Activated T-helper 1 cell treated with anti-CD3 and anti-CD28 coated beads, Interleukin-12 subunit alpha, Interleukin-12 subunit beta, Interleukin-2, Interleukin-4 antibody, amounts not matched to agents 30 ng/mL and 10 ng/mL and 1 ng/mL, durations not matched to agents 14 hours and 24 hours and 36 hours (primary cell): ENCODE measurements at places on chromosomes 12 and 14.

- no peak for DNase-seq
These were observed 4.3 kb upstream of the OTX2 start for GRCh38 chr14:56814519-56814959.

- DNase-seq, result peak; percentile 44
These were observed 56.0 kb downstream of the PLEKHG3 start for GRCh38 chr14:64760146-64760755.

GRCh38 chr12:72082986-72083820 is 144.6 kb downstream of the TPH2 start:
- DNase-seq, result no peak

- DNase-seq, result no peak
These were observed 12.4 kb downstream of the MLXIP start for GRCh38 chr12:122090759-122091515.

DNA sequence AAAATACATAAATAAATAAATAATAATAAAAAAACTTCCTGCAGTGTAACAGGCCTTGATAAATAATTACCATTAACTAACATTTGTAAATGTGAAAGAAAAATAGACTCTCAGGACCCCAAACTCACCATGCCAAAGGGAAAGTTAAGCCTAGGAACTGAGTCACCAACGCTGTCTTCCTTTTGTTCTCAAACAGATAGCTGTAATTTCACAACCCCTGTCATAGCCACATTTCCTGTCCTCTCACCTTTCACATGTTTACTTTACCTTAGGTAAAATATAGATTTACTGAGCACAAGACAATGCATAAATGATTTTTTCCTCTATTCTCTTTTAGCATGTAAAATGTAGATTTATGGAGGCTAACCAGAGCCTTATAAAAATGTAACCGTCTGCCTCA is 35.9 kb upstream of the CHST11 start:
- no peak for DNase-seq

- DNase-seq, result no peak
These were observed 26.1 kb downstream of the CEP170B start for GRCh38 chr14:104891121-104891551.

DNA sequence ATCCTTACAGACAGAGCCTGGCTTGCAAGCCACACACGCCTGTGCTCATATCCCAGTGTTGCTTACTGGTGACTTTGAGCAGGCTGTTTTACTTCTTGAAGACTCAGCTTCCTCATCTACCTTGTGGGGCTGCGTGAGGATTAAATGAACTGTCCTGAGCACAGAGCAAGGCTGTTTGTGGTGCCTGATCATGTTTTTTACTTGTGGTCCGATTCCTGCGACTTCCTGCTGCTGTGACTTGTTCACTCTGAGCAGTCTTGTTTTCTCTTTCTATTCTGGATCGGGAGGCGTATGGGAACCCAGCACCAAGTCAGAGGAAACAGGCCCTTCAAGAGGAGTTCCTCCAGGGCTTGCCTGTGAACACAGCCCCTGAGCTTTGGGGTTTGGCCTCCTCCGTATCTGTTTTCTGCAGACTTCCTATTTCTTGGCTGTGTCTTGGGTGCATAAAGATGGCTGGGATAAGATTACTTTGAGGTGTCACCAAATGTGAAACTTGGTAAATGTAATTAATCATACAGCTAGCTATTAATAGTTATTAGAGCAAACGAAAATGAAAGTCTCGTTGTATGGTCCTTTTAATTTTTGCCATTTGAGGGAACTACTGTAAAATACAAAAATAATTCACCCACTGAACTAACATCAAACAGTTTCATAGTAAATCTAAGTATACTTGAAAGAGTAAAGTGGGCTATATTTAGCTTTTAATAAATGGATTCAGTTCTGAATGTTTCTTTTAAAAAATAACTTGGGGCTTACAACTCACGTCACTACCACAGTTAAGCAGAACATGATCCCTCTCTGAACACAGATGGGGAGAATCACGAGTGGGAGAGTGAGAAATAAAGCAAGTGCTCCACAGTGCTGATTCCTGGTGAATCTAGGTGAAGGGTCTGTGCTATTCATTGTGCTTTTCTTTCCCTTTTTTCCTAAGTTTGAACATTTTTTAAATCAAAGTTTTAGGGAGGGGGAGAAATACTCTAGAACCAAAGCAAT is 251.5 kb downstream of the FOXN3 start:
- DNase-seq, result no peak

DNA sequence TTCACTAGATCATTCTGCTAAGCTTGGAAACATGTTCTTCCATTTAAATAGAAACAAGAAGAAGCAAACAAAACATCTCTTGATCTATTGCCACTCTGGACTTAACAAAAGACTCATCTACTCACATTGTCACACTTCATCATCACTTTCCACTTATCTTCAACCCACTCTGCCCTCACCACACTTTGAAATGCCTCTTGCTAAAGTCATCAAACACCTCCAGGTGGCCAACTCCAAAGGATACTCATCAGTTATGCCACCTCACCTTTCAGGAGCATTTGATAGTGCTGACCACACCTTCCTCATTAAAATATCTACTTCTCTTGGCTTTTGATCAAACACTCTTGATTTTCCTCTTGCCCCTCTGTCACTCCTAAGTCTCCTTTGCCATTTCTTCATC is 7.2 kb downstream of the EFCAB11 start:
- no peak for DNase-seq

DNA sequence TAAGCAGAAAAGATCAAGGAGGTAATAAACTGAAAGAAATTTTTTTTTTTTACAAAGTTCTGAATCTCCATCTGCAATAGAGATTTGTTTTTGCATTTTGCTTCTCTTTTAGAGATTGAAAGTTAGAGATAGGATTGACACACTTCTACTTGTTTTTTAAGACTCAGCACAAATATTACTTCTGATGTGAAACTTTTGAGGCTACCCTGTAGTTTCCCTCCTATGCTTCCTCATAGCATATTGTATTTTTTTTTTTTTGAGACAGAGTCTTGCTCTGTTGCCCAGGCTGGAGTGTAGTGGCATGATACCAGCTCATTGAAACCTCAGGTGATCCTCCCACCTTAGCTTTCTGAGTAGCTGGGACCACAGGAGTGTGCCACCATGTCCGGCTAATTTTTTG is 32.1 kb upstream of the SGPP1 start:
- no peak for DNase-seq

- no peak for DNase-seq
These were observed 30.0 kb downstream of the NUMB start for GRCh38 chr14:73428353-73428824.

DNA sequence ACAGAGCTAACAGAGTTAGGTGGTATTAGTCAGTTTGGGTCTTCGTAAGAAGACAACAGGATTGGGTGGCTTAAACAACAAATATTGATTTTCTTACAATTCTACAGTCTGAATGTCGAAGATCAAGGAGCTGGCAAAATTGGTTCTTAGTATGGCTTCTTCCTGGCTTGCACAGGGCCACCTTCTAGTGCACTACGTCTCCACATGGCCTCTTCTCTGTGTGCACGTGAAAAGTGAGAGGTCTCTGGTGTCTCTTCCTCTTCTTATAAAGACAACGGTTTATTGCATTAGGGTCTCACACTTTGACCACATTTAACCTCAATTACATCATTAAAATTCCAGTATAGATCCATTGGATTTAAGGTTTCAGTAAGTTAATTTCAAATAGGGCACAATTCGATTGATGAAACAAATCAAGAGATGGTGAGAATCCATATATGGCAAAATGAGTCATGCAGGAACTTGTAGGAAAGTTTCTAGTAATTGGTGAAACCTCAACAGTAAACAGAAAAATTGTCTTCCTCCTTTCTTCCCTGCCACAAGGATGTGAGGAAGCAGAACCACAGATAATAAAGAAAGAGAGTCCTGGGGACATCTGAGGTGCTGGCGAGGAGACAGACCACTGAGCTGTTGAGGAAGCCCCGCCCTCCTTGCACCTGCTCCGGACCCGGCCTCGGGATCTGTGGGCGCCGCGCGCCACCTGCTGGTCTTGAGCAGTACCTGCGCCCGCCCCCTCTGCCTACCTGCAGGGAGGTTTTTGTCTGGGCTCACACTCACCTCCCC is 846.7 kb downstream of the TMEM121 start:
- peak; percentile 73 for DNase-seq

- DNase-seq, result no peak
These were observed 10.1 kb upstream of the BDKRB1 start for GRCh38 chr14:96245710-96246538.

DNA sequence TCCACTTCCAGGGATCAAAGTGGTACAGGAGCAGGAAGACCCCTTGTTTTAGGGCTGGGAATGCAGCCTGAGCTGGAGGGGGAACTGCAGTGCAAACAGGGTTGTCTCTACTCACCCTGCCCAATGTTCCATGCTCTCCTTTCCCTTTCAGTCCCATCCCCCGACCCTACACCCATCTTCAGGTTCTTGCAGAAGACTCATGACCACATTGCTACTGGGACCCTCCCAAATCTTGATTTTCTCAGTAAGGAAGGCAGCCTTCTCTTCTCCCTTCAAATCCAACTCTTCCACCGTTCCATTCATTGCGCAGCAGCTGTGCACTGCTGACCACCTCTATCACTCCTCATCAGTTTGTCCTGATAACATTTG is 1.9 kb downstream of the SERPINA11 start:
- no peak for DNase-seq

- no peak for DNase-seq
These were observed 215.0 kb upstream of the USP15 start for GRCh38 chr12:62045211-62045610.

- no peak for DNase-seq
These were observed 80.6 kb upstream of the TMEM233 start for GRCh38 chr12:119512772-119513497.

GRCh38 chr12:1806301-1807086 is 13.9 kb upstream of the LRTM2 start:
- no peak for DNase-seq

GRCh38 chr14:90544566-90544965 is 147.7 kb downstream of the CALM1 start:
- no peak for DNase-seq

DNA sequence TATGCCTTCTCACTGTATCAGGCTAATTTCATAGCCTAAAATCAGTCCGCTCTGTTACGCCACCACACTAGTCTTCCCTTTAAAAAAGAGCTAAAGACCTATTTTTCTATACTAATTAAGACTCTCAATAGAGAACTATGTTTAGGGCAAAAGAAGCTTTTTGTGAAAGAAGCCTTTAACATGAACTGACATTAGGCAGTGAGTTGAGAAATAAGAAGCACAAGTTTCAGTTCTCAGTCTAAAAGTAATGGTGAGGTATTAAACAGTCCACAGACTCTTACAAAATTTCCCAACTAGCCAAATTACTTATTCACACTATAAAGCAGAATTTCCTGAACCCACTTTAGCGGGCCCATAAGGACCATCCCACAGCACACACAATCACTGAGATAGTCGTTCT is 93.7 kb downstream of the SOX5 start:
- no peak for DNase-seq

GRCh38 chr14:68379510-68380328 is 413.1 kb downstream of the ZFP36L1 start:
- DNase-seq, result no peak

DNA sequence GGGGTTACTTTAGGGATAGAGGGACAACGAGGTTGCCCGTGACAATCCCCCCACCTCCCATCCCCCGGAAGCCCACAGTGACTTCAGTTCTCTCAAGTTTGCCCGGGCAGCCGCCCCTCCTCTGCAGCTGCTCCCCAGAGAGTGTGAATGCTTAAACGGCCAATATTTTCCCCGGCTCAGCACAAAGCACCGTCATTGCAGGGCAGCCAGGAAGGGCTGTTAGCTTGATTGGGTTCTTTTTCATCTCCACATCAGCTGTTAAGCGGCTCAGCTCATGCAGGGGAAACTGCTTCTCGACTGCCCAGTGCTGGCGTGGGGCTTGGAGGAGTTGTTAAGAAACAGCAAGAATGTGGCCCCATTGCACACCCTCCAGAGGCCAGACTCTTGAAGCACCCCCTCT is 120.5 kb upstream of the NCOR2 start:
- DNase-seq, result no peak

GRCh38 chr12:51242120-51242519 is 3.5 kb downstream of the DAZAP2 start:
- DNase-seq, result no peak

GRCh38 chr14:52023518-52023917 is 34.2 kb downstream of the RTRAF start:
- no peak for DNase-seq

DNA sequence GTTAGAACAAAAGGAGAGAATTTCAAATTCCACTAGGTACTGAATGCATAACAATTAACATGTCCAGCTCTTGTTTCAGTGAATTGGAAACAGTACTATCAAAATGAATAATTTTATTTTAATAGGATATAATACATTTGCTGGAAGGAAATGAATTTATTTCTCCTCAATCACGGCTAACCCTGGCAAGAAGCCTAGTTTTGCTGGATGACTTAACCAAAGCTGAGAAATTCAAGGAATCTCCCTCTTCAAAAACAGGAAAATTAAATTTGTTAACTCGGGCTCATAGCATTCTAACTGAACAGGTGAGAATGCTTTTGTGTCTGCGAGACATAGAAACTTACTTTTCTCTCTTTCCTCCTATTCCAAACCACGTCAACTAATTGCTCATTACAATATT is 163.5 kb upstream of the NEDD1 start:
- DNase-seq, result no peak

DNA sequence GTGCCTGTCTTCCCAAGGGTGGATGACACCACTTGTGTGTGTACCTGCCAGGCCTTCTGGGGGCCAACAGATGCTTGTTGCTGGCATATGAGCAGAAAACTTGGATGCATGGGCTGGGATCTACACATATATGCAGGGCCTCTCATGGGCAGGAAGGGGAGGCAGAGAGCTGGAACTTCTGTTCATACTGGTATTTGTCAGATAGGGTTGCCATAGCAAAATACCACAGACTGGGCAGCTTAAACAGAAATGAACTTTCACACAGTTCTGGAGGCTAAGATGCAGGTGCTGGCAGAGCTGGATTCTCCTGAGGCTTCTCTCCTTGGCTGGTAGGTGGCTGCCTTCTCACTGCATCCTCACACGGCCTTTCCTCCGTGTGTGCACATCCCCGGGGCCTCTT is 121.8 kb downstream of the SUDS3 start:
- DNase-seq, result no peak

- DNase-seq, result no peak
These were observed 1202.3 kb downstream of the BCL11B start for GRCh38 chr14:98069712-98070171.
